ENCODE measurements at places on chromosomes 7 and 10.

GRCh38 chr7:66237906-66238772 lies 33.0 kb downstream of the TPST1 start:
- no peak for DNase-seq

GRCh38 chr7:30450983-30451497 lies 27.5 kb downstream of the NOD1 start:
- DNase-seq, result no peak

GRCh38 chr7:99499371-99499720 lies 735 bp downstream of the ZNF394 start:
- no peak for DNase-seq

GRCh38 chr10:119375574-119376272 lies 166.8 kb downstream of the RGS10 start:
- no peak for DNase-seq

DNA sequence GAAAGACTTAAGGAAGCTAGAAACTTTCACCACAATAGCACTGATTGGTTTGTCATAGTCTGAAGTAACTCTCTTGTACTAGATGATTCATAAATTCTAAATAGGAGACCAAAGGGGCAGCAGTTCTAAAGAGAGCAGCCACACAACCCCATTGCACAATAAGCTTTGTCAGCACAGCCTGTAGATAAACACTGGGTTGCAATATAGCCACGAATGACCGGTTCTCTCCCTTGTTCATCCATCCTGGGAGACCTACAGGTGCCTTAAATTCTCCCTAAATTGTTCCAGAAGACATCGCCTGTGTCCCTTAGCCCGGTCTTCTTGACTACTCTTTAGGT lies 167.0 kb downstream of the SNX13 start:
- DNase-seq, result no peak

All from NCI-H2081 (cell line).